Right lobe of liver (tissue), 6 donors: ENCODE measurements at places on chromosomes 16 and 17. TPM values are rescaled to one million over a fixed set of nuclear protein-coding genes. Genes with fewer than 3 reads are reported as not detected.

GDPD1 gene
- 3.2 TPM for total RNA-seq

- H3K4me3 ChIP-seq = no peak overlapping the region
- no peaks in the 10 kb centered on the region for H3K4me1 ChIP-seq
- H3K27ac ChIP-seq = no peak overlapping the region
- H3K36me3 ChIP-seq = no peaks in the 10 kb centered on the region
- no peaks in the 10 kb centered on the region for H3K27me3 ChIP-seq
These were observed 11.2 kb upstream of the ASGR1 start for GRCh38 chr17:7190276-7190917.

GRCh38 chr17:17749921-17750320 lies 68.7 kb downstream of the RAI1 start:
- no peaks in the 10 kb centered on the region for H3K27me3 ChIP-seq
- H3K4me3 ChIP-seq = no peak overlapping the region
- no peak for DNase-seq
- H3K4me1 ChIP-seq = peaks cover 7% of the 10 kb centered on the region
- H3K36me3 ChIP-seq = no peaks in the 10 kb centered on the region
- H3K27ac ChIP-seq = no peak overlapping the region

CLDN6 gene
- not detected for total RNA-seq

DNA sequence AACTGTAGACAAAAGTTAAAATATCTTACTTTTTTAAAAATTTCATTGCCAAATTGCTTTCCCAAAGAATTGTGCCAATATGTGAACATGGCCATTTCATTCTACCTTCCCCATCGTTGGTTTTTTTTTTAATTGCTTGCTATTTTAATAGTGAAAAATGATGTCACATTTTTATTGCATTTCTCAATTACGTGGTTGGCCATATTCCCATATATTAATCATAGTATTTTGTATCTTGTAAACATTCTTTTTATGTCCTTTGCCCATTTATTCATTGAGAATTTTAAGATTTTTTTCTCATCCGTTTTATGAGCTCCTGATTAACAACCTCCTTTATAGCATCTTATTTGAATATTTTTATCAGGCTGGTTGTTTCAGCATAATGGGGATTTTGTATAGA lies 7.2 kb downstream of the OMG start:
- no peaks in the 10 kb centered on the region for H3K4me1 ChIP-seq
- no peak overlapping the region for H3K4me3 ChIP-seq
- no peak for DNase-seq
- no peaks in the 10 kb centered on the region for H3K27me3 ChIP-seq
